ENCODE measurements at places on chromosomes 1 and 21. TPM values are rescaled to one million over a fixed set of nuclear protein-coding genes. Genes with fewer than 3 reads are reported as not detected.

- peak; percentile 88 for DNase-seq
These were observed at the start of gene MARK1 for GRCh38 chr1:220527908-220528678. TSS of gene MARK1 (plus strand) at chr1:220528136. CDS start at chr1:220528823, 687 bp downstream.

SLC2A5 gene
- 1.5 TPM for total RNA-seq

DNA sequence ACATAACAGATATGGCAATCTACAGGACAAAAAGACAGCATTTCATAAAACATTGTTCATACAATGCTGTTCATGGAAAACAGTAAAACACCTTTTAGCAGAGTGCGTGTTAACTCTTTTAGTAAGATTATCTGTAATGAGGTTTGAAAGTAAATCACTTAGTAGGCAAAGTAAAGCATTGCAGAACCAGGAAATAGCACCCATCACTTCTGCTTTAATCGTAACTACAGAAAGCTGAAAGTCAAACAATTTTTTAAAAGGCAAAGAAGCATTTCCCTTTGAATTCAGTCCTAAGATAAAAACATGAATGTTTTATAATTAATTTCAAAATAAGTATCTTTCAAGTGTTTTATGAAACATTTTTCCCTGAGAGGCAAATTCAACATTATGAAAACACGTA, 63.3 kb upstream of the RNF11 start:
- no peak for DNase-seq

S100A1 gene
- total RNA-seq, result 1,915 TPM

DNA sequence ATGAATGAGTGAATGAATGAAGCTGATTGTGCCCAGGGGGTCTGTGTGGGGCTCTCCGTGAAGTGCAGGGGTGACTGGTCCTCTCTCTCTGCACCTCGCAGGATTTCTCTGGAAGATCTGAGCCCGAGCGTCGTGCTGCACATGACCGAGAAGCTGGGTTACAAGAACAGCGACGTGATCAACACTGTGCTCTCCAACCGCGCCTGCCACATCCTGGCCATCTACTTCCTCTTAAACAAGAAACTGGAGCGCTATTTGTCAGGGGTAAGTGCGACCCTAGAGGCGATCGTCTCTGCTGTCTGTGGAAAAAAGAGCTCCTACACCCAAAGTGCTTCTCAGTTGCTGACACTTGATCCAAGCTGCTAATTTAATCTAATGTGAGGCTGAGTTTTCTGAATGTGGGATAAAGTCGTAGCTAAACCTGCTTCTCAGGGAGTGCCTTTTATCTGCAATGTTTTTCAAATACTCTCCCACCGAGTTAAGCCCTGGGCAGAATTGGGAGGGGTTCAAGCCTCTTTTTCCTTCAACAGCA, 101.7 kb downstream of the HUNK start:
- DNase-seq, result no peak

DNA sequence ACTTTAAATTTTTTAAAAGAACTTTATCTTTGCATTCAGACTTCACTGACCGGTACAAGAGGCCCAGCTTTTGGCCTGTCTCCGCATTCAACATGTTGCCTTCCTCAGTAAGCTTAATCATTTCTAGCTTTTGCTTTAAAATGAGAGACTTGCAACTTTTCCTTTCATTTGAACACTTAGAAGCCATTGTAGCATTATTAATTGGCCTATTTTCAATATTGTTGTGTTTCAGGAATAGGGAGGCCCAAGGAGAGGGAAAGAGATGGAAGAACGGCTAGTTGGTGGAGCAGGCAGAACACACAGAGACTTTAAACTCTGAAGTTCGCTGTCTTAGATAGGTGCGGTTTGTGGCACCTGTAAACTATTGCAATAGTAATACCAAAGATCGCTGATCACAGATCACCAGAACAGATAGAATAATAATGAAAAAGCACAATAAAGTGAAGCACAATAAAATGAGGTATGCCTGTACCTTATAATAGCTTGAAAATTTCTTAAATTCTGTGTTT, 31.4 kb downstream of the RABGAP1L start:
- no peak for DNase-seq

- DNase-seq, result no peak
These were observed 345.1 kb downstream of the HHIPL2 start for GRCh38 chr1:222202831-222203230.

KCNJ9 gene
- total RNA-seq, result not detected

- no peak for DNase-seq
These were observed 42.0 kb downstream of the FCRL3 start for GRCh38 chr1:157658571-157658970.

DNA sequence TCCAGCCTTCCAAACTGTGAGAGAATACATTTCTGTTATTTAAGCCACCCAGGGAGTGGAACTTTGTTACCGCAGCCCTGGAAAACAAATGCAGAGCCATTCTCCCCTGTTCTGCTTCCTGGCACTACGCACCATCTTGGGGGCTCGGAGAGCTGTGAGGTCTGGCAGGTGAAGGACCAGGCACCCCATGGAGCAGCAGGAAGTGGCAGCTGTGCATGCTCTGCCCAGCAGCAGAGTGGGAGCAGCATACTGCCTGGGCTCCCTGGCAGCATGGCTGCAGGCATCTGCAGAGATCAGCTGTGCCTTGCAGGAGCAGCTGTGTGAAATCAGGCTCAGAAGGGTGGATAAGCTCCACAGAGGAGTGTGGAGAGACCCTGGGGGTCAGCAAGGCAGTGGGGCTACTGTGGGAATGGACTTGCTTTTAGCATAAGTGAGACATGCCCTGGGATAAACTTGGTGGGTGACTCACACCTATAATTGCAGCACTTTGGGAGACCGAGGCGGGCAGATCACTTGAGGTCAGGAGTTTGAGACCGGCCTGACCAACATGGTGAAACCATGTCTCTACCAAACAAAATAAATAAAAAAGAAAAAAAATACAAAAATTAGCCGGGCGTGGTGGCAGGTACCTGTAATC, 17.7 kb upstream of the ZSCAN20 start:
- DNase-seq, result no peak

OR2T2 gene
- not detected for total RNA-seq

SIM2 gene
- total RNA-seq, result 0.16 TPM

DNA sequence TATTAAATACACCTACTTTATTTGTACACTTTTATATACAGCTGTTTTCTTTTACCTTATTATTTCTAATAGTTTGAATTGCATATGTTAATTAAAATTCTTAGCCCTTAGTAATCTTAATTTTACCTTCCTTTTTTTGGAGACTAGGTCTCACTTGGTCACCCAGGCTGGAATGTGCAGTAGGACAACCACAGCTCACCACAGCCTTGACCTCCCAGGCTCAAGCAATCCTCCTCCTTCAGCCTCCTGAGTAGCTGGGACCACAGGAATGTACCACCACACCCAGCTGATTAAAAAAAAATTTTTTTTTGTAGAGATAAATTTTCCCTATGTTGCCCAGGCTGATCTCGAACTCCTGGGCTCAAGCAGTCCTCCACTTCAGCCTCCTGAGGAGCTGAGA, 15.0 kb upstream of the SDC3 start:
- no peak for DNase-seq

DNA sequence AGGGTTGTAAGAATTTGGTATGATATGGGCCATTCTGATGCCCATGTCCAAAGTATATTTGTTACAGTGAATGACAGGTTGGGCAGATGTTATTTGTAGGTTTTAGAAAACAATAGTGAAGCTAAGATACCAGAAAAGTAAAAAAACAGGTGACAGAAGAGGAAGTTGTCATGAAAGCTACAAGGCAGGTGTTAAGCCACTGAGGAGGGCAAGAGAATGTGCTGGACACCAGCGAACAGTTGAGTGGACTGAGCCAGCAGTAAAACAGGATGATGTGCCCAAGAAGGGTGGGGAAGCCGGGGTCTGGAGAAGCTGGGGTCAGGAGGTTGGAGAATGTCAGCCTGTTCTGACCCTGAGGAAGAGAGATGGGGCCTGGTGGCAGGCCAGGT, 83.3 kb downstream of the DTL start:
- DNase-seq, result no peak

OR2T1 gene
- not detected for total RNA-seq

ACP6 gene
- total RNA-seq, result 10.9 TPM

FLG gene
- 0.03 TPM for total RNA-seq

LCE1D gene
- not detected for total RNA-seq

KCNA3 gene
- total RNA-seq, result 0.62 TPM

DCST1 gene
- total RNA-seq, result not detected

GRCh38 chr1:166328956-166329355, 162.2 kb upstream of the FAM78B start:
- DNase-seq, result no peak

VSIG8 gene
- total RNA-seq, result not detected

TSPEAR gene
- total RNA-seq, result not detected

- DNase-seq, result peak; percentile 88
These were observed 7.4 kb upstream of the MPL start for GRCh38 chr1:43329995-43330751.

RHCE gene
- 0.57 TPM for total RNA-seq

S100A2 gene
- total RNA-seq, result 5.0 TPM

GRCh38 chr1:1858382-1859086, 32.4 kb downstream of the GNB1 start:
- peak; percentile 84 for DNase-seq

DNA sequence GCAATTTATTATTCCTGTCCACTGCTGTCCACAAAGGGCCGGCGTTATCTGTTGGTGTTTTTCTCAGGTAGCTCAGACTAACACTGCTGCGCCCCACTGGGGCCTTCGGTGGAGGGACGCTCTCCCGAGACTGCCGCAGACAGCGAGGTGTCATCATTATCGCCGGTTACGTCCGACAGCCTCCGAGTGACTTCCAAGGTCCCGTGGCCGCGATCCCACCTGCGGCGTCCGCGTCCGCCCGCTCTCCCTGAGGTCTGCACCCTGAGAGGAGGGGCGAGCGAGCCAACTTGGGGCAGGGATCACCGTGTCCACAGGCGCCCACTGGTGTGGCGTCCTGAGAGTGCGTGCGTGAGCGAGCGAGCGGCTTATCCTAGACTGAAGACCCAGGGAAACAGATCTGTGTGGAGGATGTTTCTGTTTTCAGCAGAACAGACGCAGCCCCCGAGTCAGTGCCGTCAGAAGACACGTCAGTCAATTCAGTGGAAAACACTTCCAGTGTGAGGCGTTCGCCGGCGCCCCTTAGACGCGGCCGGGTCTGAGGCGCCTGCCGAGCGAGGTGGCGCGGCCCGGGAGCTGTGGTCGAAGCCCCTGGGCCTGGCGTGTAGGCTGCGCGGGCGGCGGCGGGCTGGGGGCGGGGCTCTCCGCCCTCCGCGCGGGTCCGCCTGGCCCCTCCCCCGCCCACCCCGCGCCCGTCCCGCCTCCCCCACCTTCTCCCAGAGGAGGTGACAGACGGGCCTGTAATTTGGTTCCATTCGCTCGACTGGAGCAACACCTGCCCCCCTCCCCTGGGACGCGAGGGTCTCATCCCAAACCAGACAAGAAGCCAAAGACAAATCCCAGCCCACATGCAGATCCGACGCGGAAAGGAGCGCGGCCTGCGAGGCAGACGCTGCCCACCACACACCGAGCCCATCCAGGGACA, 12.6 kb downstream of the NHLH2 start:
- no peak for DNase-seq

SLAMF1 gene
- 1.0 TPM for total RNA-seq

DNA sequence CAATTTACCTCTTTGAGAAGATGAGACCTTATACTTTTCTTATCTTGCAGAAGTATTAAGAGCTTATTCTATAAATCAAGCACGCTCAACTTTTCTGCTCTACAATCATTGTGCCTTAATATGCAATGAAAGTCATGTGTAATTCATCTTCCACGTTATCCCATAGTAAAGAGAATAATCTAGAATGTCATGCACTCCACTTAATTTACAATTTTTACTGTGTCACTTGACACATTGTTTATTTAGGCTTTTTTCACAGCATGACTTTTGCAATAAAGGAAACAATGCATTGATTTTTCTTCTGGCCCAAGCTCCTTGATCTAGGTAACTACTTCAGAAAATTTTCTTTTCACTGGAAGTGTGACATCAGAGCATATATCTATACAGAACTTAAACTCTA, 290.9 kb downstream of the HHIPL2 start:
- DNase-seq, result no peak
